ENCODE measurements at places on chromosomes 1 and 21. TPM values are rescaled to one million over a fixed set of nuclear protein-coding genes. Genes with fewer than 3 reads are reported as not detected.

- H3K36me3 ChIP-seq = no peaks in the 10 kb centered on the region
- H3K27ac ChIP-seq = no peak overlapping the region
- no peaks in the 10 kb centered on the region for H3K27me3 ChIP-seq
- no peak for DNase-seq
Measured at GRCh38 chr1:217322834-217323233, 308.1 kb downstream of the GPATCH2 start.

- H3K27ac ChIP-seq = no peak overlapping the region
- no peaks in the 10 kb centered on the region for H3K4me1 ChIP-seq
- no peaks in the 10 kb centered on the region for H3K36me3 ChIP-seq
- DNase-seq = no peak
- H3K27me3 ChIP-seq = no peaks in the 10 kb centered on the region
Measured at GRCh38 chr1:38915352-38915948, 26.2 kb downstream of the RHBDL2 start.

DNA sequence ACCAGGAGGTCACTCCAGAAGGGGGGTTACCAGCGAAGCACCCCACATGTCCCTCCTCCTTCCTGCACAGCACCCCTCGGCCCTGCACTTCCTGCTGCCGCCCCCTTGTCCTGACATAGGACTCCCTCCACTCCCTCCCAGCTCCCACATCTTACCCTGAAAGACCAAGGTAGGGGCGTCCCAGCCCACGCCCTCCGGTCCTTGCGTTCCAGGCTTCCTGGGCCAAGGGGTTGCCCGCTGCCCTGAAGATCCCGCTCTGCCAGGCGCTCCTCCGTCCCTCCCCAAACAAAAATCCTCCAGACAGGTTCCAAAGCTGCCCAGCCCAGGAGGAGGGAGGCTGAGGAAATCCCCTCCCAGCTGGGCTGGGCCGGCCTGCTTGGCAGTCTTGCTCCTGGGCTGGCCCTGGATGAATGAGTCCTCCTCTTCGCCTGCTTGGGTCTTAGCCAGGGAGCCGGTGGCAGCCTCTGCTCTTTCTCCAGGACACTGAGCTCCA, at the start of gene RHBDL2:
Gene RHBDL2 (minus strand): TSS at position 304 of the 493 bp plus-strand sequence. CDS start 22,618 bp downstream, outside the sequence.
- H3K4me3 ChIP-seq = peak within 1 kb of the TSS; percentile 17
- peaks cover 13% of the 10 kb centered on the region for H3K4me1 ChIP-seq
- DNase-seq = peak; percentile 62
- no peak within 1 kb of the TSS for H3K27ac ChIP-seq
- H3K36me3 ChIP-seq = no peaks in the 10 kb centered on the region

- peak overlapping the region; percentile 58 for H3K4me3 ChIP-seq
- H3K36me3 ChIP-seq = no peaks in the 10 kb centered on the region
- DNase-seq = no peak
- H3K27ac ChIP-seq = peak overlapping the region; percentile 78
- no peaks in the 10 kb centered on the region for H3K4me1 ChIP-seq
Measured at GRCh38 chr1:72285074-72285425, 2.7 kb upstream of the NEGR1 start.

DNA sequence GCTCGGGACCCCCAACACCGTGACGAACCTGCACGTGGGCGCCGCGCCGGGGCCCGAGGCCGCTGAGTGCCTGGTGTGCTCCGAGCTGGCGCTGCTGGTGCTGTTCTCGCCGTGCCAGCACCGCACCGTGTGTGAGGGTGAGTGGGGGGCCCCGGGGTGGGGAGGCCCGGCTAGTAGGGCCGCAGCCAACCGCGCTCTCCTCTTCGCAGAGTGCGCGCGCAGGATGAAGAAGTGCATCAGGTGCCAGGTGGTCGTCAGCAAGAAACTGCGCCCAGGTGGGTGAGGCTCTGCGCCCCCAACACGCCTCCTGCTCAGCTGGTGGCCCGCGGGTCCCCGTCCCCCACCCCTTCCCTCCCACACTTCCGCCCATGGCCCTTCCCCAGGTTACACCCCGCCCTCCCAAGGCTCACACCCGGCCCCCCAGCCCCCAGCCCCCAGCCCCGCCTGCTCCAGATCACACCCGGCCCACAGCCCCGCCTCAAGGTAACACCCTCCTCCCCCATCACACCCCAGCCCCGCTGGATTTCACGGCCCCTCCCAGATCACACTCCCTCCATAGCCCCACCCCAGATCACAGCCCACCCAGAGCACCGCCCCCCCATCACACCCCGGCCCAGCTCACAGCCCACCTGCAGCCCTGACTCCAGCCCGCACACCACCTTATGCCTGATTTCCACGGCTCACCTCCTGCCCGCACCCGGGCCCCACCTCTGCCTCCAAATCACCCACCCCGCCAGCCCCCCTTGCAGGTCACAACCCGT, 2.4 kb upstream of the MMP23B start:
- no peak for DNase-seq
- H3K36me3 ChIP-seq = peaks cover 13% of the 10 kb centered on the region
- H3K27ac ChIP-seq = no peak overlapping the region

GRCh38 chr1:12709091-12709491, 6.8 kb upstream of the AADACL3 start:
- no peaks in the 10 kb centered on the region for H3K4me1 ChIP-seq
- no peak overlapping the region for H3K4me3 ChIP-seq
- no peaks in the 10 kb centered on the region for H3K27me3 ChIP-seq

DNA sequence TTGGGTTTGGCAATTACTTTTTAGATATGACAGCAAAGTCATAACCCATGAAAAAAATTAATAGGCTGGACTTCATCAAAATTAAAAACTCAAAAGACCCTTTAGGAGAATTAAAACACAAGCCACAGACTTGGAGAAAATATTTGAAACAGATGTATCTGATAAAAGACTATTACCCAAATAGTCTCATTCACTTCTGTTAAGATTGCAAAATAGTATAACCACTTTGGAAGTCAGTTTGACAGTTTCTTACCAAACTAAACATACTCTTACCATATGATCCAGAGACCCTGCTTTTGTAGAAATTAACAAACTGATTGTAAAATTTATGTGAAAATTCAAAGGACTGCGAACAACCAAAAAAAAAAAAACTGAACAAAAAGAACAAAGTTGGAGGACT, 32.5 kb upstream of the SLC44A3 start:
- H3K36me3 ChIP-seq = no peaks in the 10 kb centered on the region
- no peaks in the 10 kb centered on the region for H3K4me1 ChIP-seq
- H3K4me3 ChIP-seq = no peak overlapping the region
- H3K27me3 ChIP-seq = no peaks in the 10 kb centered on the region
- DNase-seq = no peak

DNA sequence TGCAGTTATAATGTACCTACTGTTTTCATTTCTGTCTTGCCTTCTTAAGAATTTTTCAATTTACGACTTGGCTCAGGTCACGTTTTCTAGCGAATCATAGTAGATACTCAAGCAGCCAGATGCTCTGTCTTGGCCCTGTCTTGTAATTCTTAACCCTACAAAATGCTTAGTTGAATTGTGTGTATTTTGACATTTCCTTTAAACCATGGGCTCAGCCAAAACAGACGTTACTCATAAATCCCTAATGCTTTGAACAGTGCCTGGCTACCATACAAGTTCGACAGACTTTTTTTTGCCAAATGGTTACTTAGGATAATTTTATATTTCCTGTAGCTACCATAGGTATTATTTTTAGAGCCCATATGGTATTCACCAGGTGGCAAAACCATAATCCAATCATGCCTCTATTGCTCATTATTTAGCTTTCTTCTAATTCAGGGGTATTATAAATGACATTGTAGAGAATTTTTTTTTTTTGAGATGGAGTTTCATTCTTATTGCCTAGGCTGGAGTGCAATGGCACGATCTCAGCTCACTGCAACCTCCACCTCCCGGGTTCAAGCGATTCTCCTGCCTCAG, 54.3 kb downstream of the KCNK1 start:
- H3K27me3 ChIP-seq = no peaks in the 10 kb centered on the region
- H3K4me3 ChIP-seq = no peak overlapping the region
- H3K36me3 ChIP-seq = peaks cover 17% of the 10 kb centered on the region
- H3K27ac ChIP-seq = peak overlapping the region; percentile 93

Gene LACTBL1
- total RNA-seq = not detected

GRCh38 chr21:45598666-45599065, 44.9 kb upstream of the PCBP3 start:
- no peak overlapping the region for H3K4me3 ChIP-seq
- no peak for DNase-seq
- no peaks in the 10 kb centered on the region for H3K27me3 ChIP-seq
- H3K36me3 ChIP-seq = no peaks in the 10 kb centered on the region

DNA sequence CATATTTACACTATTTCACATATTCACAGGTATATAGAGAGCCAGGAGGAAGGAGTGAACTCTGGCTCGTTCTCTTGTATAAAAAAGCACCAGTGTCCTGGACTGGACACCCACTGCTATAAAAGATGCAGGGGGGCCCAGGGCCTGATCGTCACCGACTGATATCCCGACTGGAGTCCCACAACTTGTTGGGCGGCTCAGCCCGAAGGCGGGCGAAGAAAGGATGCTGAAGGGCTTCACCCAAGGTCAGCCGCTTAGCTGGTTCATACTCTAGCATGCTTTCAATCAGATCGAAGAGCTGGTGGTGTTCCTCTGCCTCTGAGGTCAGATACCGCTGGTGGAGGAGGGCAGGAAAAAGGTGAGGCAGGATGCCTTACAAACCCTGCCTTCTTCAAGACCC, 907 bp upstream of the SCAMP3 start:
- no peak for DNase-seq
- peaks cover 65% of the 10 kb centered on the region for H3K36me3 ChIP-seq
- no peak overlapping the region for H3K4me3 ChIP-seq
- H3K27ac ChIP-seq = no peak overlapping the region
- H3K4me1 ChIP-seq = peaks cover 3% of the 10 kb centered on the region

Gene BTG3
- 29.4 TPM for total RNA-seq

Gene BMP8A
- total RNA-seq = 1.4 TPM

DNA sequence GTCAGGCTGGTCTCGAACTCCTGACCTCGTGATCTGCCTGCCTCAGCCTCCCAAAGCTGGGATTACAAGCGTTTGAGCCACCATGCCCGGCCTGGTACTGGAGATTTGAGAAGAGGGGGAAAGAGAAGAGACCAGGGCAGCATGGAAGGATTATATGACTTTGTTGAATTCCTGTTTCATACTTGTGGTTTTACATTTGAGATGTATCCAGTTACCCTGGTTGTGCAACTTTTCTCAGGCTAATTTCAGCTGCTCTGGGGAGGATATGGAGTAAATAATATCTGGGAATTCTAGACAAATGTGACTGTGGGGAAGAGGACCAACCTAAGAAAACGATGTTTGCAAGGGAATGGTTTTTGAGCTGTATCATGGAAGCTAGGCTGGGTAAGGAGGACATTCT, 89.5 kb upstream of the GREM2 start:
- no peak for DNase-seq
- no peaks in the 10 kb centered on the region for H3K27me3 ChIP-seq
- no peak overlapping the region for H3K27ac ChIP-seq
- H3K36me3 ChIP-seq = no peaks in the 10 kb centered on the region

Gene LRRC41
- 48.3 TPM for total RNA-seq

- peaks cover 53% of the 10 kb centered on the region for H3K4me1 ChIP-seq
- peak overlapping the region; percentile 85 for H3K27ac ChIP-seq
- no peaks in the 10 kb centered on the region for H3K27me3 ChIP-seq
- peak overlapping the region; percentile 48 for H3K4me3 ChIP-seq
- H3K36me3 ChIP-seq = no peaks in the 10 kb centered on the region
Measured at GRCh38 chr1:27011058-27011764, 1.4 kb downstream of the TENT5B start.

- no peak overlapping the region for H3K27ac ChIP-seq
- no peak overlapping the region for H3K4me3 ChIP-seq
- no peak for DNase-seq
- H3K36me3 ChIP-seq = no peaks in the 10 kb centered on the region
Measured at GRCh38 chr1:49424782-49425181, 599.0 kb downstream of the AGBL4 start.

Gene MYCL
- total RNA-seq = 0.70 TPM

Gene DMBX1
- total RNA-seq = not detected

- no peaks in the 10 kb centered on the region for H3K27me3 ChIP-seq
- H3K4me1 ChIP-seq = peaks cover 55% of the 10 kb centered on the region
- peaks cover 4% of the 10 kb centered on the region for H3K36me3 ChIP-seq
Measured at GRCh38 chr1:224432146-224432545, 2.5 kb downstream of the WDR26 start.

GRCh38 chr1:15290382-15290781, 43.4 kb downstream of the FHAD1 start:
- H3K27me3 ChIP-seq = no peaks in the 10 kb centered on the region
- H3K36me3 ChIP-seq = no peaks in the 10 kb centered on the region
- no peak overlapping the region for H3K27ac ChIP-seq
- no peak for DNase-seq
- no peak overlapping the region for H3K4me3 ChIP-seq

- H3K4me3 ChIP-seq = no peak overlapping the region
- H3K36me3 ChIP-seq = peaks cover 69% of the 10 kb centered on the region
- no peak overlapping the region for H3K27ac ChIP-seq
Measured at GRCh38 chr21:46356494-46357334, 32.8 kb downstream of the PCNT start.

DNA sequence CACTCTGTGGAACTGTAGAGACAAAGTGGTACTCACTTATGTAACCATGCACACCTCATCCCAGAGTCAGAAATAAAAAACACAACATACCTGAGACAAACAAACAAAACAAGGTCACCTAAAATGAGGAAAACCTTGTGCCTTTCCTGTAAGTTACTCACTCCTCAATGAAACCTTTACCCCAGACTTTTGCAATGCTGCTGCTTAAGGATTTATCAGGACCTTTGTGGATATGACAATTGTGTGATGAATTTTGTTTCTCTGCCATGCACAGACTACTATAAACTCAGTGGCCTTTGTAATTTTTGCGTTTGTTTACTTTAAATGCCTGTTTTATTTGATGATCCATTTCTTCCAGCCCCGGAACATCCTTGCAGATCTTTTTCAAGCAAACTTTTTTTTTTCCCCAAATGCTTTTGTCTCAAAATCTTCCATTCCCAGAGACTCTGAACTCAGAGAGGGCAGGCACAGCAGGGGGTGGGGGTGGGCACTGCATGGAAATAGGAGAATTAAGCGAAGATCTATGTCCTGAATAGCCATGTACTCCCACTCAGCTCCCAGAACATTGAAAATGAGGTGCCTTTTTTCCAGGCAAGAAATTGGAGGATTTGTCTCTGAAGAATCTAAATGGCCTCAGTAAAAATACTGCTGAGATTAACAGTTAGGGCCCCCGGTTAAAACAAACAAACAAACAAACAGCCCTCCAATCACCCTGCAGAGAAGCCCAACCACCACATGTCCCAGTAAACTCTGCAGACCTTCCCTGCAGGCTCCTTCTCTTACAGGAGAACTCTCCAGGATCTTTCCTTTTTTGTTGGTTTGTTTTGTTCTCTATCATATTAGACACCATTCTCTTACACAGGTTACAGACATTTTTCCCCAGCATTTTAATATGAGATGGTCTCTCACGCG, 22.6 kb upstream of the SIM2 start:
- no peaks in the 10 kb centered on the region for H3K4me1 ChIP-seq
- DNase-seq = no peak
- no peak overlapping the region for H3K27ac ChIP-seq
- H3K4me3 ChIP-seq = no peak overlapping the region

Gene SLC6A17
- not detected for total RNA-seq

- no peak overlapping the region for H3K4me3 ChIP-seq
- H3K27ac ChIP-seq = no peak overlapping the region
- no peaks in the 10 kb centered on the region for H3K27me3 ChIP-seq
- H3K36me3 ChIP-seq = peaks cover 9% of the 10 kb centered on the region
Measured at GRCh38 chr1:160428655-160429054, 28.3 kb downstream of the VANGL2 start.

All from right atrium auricular region (tissue), 2 donors.